ENCODE measurements at places on chromosomes 13 and 19.

DNA sequence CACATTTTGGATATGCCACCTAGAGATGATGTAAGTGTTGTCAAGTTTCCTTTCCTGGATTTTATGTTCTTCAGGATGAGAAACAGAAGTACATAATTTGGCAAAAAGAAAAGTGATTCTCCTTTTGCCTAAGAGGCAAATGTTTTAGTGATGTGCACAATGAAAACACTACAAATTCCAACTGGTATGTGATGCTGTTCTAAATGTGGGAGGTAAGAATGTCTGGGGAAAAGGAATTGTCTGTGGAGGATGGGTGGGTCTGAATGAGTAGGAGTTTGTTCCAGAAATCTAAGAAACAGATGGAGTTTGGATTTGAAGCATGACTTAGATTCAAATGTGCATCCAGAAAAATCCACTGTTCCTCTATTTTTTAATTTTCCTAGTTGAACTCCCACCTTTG is 473.6 kb upstream of the SPRY2 start:
- no peak for DNase-seq

GRCh38 chr13:31042481-31043165 is 110.2 kb downstream of the TEX26 start:
- no peak for DNase-seq

DNA sequence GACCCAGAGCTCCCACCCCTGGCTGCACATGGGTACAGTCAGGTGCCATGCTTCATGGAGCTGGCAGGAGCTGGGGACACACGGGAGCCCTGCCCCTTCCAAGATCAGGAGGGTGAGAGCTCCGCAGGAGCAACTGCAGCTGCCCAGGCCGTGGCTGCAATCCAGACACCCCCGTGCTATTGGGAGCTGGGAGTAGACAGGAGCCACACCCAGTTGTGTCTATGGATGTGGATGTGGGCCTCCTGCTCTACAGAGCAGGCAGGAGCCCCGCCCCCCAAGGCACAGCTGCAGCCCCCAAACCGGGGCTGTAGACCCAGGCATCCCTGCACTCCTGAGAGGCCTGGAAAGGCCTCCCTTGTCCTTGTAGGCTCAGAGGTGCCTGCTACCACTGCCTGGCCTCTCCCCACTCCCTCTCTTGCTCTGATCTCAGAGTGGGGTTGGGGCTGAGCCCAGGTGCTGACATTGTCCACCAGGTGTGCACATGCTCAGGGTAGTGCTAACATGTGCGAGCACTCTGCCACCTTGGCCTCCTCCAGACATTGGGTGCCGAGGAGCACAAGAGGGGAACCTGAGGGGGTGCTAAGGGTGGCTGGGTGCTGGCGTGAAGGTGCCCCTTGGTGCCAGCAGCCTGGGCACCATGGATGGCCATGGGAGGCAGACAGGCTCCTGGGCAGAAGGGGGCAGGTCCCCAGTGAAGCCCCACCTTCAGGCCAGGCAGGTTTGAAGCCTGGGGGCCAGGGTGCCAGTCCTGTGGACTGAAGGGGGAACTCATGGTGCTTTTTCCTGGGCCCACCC is 8.0 kb upstream of the BAX start:
- no peak for DNase-seq

DNA sequence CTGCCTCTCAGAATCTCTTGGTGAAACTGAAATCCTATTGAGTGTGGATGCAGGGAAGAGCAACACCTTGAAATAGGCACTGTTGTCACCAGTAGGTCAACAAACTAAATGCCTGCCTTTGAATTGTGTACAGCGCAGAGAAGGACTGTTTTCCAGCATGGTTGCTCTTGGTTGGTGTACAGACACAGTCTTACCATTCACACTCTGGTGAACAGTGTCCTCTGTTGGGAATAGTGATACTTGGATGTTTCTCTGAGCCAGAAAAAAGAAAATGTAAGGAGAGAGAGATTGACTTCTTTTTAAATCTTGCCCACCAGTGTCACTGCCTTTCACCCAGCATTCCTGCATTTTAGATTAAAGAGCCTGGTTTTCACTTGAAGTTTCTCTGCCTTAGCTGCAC is 179.7 kb downstream of the STK24 start:
- DNase-seq = no peak

DNA sequence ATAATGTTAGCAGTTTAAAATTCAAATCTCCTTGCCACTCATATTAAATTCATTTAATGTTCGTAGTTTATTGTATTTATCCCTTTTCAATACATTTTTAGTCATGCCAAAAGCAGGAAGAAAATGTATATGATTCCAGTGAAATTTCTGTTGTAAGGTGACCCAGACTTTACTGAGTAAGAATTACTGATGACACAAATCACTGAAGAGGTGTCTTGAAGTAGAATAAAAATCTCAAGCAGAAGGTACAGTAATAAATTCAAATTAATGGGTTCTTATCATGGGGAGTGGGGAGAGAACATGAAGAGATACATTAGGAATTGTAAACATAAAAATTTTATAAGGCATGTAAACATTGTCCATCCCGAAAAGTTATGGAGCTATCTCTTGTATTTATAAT is 19.9 kb downstream of the STARD13 start:
- DNase-seq = no peak

- DNase-seq = no peak
Observed at GRCh38 chr19:4713384-4713951, 10.2 kb downstream of the DPP9 start.

- DNase-seq = no peak
Observed at GRCh38 chr13:52053460-52053859, 29.0 kb downstream of the UTP14C start.

- DNase-seq = peak; percentile 64
Observed at GRCh38 chr19:5340637-5341447, at the start of gene PTPRS. TSS of gene PTPRS (minus strand) at chr19:5340812. CDS start at chr19:5286140, 54,672 bp downstream.

DNA sequence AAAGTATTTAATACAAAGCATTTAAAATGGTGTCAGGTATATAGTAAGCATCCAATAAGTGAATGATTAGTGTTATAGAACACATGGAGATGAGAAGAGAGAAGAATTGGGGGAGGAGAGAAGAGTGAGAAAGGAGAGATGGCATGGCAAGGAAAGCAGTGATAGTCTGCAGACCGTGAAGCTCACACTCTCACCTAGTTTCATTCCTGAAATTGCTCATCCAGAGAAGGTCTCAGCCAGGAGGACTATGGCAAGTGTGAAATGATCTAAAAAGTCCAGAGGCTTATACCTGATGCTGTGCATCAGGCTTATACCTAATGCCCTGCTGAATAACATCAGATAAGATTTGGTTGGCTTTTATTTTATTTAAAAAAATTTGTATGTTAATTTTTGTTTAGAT is 351.6 kb upstream of the KLF12 start:
- DNase-seq = no peak

- no peak for DNase-seq
Observed at GRCh38 chr13:45222919-45223318, 22.1 kb upstream of the KCTD4 start.
